ENCODE measurements at places on chromosomes 11 and 22. TPM values are rescaled to one million over a fixed set of nuclear protein-coding genes. Genes with fewer than 3 reads are reported as not detected.

DNA sequence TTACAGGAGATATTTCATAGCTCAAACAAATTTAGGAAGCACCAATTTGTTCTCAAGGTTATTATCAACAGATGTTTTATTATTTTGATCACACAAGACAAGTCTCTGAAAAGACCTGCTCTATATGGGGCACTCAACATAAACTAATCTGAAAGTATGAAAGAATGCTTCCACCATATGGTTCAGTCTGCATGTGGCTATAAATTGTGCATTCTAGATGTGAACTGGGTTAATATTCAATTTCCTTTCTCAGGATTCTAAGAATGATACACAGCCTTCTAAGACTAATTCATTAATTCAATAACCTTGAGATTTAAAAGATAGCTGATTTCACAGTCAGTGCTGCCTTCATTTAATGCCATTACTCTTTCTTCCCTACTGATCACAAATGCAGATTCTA, 851.3 kb upstream of the CCDC90B start:
- DNase-seq: no peak

AIFM3 gene
- total RNA-seq: 0.63 TPM

DNA sequence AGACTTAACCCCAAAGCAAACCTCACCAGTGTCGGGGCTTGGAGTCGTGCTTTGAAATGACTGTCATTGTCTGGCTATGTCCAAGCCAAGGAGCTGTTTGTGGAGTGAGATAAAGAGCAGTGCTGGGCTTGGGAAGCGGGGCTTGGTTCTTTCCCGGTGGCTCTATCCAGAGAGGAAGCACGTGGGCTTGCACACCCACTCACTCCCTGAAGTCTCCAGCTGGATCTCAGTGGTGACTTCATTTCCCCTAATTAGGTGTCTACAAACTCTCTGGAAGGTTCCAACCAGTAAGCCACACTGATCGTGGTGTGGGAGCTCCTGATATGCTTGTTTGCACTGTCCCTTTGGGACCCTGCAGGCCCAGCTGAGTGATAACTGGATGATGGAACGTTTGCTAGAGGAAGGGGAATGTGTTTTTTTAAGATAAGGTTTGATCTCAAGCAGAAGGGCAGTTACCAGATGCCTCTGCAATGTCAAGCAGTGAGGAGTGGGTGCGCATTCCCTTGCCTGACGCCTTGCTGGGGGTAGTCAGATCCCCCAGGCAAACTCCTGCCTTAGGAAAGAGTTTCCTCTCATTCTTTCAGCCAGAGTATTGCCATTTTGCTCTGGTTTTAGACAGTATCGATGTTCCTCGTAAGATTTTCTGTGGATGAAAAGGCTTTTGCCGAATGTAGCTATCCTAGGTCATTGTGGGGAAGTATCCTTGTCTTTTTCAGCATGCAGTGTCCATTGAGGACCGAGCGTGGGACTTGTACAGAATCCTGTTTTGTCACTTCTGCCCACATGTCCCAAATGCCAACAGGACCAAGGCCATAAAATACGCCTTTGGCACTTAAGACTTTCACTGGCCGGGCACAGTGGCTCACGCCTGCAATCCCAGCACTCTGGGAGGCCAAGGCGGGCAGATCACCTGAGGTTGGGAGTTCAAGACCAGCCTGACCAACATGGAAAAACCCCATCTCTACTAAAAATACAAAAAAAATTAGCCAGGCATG, 90.9 kb downstream of the MICAL2 start:
- peak; percentile 88 for DNase-seq

GRCh38 chr11:1761110-1761856, 2.4 kb downstream of the CTSD start:
- no peak for DNase-seq

SAA4 gene
- not detected for total RNA-seq

DNA sequence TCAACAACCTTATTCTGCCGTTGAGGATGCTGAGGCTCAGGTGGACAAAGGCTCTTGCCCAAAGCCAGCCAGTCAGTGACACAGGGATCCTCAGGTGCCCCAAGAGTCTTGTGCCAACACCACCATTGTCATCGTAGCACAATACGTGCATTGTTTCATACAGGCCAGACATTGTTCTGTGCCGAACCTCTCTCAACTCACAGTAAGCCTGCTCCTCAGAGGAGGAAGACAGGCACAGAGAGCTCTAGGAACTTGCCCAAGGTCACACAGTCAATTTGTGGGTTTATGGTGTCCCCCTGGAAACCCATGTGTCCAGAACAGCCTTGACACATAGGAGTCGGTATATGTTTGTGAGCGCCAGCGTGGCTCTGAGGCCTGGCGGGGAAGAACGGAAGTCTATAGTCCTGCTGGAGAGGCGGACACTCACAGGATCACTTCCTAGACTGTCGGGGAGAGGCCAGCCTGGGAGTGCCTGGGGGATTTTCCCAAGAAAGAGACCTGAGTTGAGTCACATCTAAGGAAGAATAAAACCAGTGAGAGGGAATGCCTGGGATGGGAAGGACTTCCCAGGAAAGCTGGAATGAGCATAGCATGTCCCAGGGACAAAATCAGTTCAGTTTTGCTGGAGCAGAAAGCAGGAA, 20.2 kb downstream of the LIF start:
- peak; percentile 37 for DNase-seq

GRCh38 chr11:12762278-12762677, 88.1 kb downstream of the TEAD1 start:
- DNase-seq: no peak

APLNR gene
- total RNA-seq: not detected

- no peak for DNase-seq
Measured at GRCh38 chr11:1641096-1641495, 11.5 kb downstream of the KRTAP5-5 start.

GRCh38 chr22:36963302-36963701, 49.9 kb downstream of the CSF2RB start:
- no peak for DNase-seq

JAML gene
- total RNA-seq: not detected

BATF2 gene
- total RNA-seq: 3.1 TPM

OR8D1 gene
- total RNA-seq: not detected

- DNase-seq: no peak
Measured at GRCh38 chr11:15342163-15342562, 227.4 kb downstream of the INSC start.

ATP6V1E1 gene
- total RNA-seq: 139 TPM

DNA sequence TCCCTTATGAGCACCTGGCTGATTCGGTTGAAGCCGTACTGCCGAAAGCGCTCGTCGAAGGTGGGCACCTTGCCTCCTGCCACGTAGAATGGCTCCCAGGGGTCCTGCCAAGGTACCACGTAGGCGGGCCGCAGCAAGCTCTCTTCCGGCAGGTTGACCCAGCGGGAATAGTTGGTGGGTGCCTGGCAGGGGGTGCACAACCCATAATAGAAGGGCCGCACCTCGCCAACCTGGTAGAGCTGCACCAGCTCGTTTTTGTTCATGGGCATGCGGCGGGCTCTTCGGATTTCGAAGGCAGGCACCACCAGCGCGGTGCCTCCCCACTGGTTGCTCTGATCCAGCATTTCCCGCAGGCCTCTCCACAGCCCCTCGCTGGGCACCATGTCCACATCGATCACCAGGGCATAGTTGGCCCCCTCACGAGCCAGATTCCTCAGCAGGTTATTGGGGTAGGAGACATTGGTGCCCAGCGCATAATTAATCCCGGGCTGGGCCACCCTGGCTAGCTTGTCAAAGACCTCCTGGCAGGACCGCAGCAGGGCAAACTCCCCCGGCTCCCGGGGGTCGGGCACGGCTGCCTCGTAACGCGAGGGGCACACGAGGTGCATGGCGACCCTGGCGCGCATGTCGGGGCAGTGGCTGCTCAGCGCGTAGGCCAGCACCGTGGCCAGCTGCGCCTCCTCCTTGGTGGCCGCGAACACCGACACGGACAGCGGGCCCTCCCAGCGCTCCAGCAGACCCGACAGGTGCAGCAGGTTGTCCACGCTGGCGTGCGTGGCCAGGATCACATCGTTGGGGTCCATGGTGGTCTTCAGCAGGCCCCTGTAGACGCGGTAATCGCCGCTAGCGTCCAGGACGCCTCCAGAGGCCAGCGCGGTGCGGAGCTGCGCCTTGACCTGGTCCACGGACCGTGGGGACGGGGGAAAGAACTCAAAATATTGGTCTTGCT, 679 bp downstream of the B4GAT1 start:
- DNase-seq: no peak

- no peak for DNase-seq
Measured at GRCh38 chr11:85946221-85946620, 91.0 kb downstream of the CCDC83 start.

GGA1 gene
- total RNA-seq: 34.0 TPM

GRCh38 chr11:21514316-21514715, 678.6 kb upstream of the ANO5 start:
- DNase-seq: peak; percentile 10

- DNase-seq: no peak
Measured at GRCh38 chr11:19116276-19116970, 545 bp upstream of the ZDHHC13 start.

DNA sequence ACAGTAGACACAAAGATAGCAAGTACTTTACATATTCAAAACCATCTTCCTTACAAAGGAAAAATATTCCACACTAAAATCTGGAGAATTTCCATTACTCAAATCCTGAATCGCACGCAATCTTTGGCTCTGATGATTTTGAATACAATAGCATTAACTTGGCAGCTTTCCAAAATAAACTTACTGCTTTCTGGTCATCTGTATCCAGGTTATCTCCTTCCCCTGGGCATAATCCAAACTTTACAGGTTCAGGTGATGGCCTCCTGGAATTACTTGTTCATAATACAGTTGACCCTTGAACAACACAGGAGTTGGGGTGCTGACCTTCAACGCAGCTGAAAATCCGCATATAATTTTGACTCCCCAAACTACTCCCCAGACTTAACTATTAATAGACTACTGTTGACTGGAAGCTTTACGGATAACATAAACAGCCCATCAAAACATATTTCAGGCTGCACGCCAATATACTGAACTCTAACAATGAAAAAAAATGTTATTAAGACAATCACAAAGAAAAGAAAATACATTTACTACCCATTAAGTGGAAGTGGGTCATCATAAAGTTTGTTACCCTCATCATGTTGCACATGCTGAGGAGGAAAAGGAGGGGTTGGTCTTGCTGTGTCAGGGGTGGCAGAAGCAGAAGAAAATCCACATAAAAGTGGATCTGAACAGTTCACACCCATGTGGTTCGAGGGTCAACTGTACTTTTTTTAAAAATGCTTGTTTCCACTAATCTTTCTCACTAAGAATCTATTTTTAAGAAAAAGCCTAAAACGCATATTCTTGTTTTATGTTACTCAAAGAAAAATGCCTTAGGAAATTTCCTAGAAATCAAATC, 6.5 kb downstream of the MTMR2 start:
- DNase-seq: no peak

TRIM21 gene
- 30.5 TPM for total RNA-seq

DNA sequence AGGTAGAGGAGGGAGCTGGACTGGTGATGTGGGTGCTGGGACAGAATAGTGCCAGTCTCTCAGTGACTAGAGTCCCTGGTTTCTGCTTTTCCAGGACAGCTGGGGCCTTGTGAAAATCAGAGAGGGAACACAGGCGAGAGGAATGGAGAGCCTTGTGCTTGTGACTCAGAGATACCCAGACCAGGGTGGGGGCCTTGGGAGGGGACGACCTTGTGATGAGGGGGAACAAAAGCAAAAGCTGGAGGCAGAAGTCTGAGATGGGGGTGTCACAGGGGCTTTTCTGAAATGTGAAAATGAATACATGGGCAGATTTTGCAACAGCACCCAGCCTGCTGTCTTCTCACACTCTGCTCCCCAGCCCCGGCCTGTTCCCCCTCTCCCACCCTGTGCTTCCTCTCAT, 3.4 kb upstream of the NR1H3 start:
- no peak for DNase-seq

- DNase-seq: no peak
Measured at GRCh38 chr11:77506857-77507256, 33.0 kb upstream of the PAK1 start.

DNA sequence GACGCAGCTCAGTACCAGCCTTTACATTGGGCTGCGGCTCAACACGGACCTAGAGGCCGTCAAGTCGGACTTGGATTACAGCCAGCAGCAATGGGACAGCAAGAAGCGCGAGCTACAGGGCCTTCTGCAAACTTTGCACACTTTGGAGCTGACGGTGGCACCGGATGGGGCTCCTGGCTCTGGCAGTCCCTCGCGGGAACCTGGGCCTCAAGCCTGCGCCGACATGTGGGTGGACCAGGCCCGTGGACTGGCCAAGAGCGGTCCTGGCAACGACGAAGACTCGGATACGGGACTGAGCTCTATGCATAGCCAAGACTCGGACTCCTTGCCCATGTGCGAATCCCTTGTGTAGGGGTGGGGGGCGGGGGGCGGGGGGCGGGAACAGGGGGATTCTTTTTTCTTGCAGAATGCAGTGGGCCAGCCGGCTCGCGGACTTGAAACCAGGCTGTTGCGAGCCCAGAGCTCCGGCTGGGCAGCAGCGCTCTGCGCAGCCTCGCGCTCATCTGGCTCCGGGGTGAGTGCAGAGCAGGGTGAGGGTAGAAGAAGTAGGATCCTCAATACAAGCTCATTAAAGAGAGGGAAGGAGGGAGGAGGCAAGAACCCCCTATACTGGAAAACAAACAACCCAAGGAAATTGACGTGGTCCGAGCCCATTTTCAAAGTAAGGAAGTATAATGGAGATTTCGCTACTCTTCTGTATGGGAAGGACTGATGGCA, 1.8 kb downstream of the RASSF10 start:
- no peak for DNase-seq

DNA sequence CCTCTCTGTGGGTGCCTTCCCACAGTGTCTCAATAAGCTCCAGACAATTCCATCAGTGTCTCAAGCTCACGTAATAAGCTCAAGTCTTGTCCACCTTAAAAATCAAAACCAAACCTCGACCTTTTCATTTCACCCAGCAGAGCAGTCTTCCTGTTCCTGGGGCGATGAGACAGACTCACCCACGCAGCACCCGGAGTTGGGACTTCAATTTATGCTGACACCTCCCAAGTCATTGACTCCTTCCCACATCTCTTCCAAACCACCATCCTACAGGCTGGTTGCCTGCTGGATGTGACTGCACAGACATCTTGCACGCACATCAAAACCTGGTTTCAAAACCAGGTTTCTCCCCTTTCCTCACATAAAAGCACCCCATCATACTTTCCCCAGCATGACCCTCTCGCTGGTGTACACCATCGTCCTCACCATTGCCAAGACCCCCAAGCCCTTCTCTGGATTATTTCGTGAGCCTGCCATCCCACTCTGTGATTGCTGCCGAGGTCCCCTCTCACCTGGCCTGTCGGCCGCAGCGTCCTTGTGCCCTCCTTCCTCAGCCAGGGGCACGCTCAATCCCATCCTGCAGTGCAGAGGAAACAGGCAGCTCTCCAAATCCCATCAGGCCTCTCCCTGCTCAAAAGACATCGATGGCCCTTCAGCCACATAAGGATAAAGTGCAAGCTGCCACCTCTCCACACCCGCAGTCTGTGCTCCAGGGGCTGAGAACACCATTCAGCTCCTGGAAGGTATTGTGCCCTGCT, 45.1 kb upstream of the FBXO3 start:
- DNase-seq: no peak

DNA sequence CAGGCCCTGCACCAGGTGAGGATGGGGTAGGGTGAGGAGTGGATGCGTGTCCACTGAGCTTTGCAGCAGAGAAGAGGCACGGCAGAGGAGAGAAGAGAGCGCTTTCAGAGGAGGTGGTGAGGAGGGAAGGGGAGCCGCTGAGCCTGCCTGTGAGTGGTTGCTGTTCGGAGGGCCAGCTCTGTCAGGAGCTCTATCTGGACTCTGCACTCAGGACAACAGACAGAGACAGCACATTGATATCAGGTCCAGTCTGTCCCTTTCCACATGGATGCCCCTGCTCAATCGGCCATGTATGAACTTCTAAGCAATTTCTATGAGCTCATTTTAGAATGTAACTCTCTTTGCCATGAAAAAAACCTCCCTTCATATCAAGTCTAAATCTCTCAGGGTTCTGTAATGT, 158.6 kb downstream of the KIRREL3 start:
- DNase-seq: no peak

GRCh38 chr11:111698852-111699559, 67.2 kb downstream of the PPP2R1B start:
- DNase-seq: no peak

Data from HT1080 (cell line).